ENCODE measurements at places on chromosomes 1 and 21. TPM values are rescaled to one million over a fixed set of nuclear protein-coding genes. Genes with fewer than 3 reads are reported as not detected.

- no peak for DNase-seq
- no peaks in the 10 kb centered on the region for H3K27me3 ChIP-seq
These were observed 99.7 kb downstream of the PHTF1 start for GRCh38 chr1:113659556-113659955.

- no peaks in the 10 kb centered on the region for H3K36me3 ChIP-seq
- DNase-seq: peak; percentile 71
- H3K4me3 ChIP-seq: peak overlapping the region; percentile 52
- H3K4me1 ChIP-seq: peaks cover 16% of the 10 kb centered on the region
- H3K27me3 ChIP-seq: no peaks in the 10 kb centered on the region
- no peak overlapping the region for H3K27ac ChIP-seq
These were observed 66.3 kb upstream of the DIRAS3 start for GRCh38 chr1:68116643-68117235.

GRCh38 chr1:203346060-203346768 lies 4.7 kb downstream of the FMOD start:
- peaks cover 28% of the 10 kb centered on the region for H3K36me3 ChIP-seq
- no peaks in the 10 kb centered on the region for H3K27me3 ChIP-seq
- H3K27ac ChIP-seq: peak overlapping the region; percentile 69
- H3K4me3 ChIP-seq: no peak overlapping the region

DNA sequence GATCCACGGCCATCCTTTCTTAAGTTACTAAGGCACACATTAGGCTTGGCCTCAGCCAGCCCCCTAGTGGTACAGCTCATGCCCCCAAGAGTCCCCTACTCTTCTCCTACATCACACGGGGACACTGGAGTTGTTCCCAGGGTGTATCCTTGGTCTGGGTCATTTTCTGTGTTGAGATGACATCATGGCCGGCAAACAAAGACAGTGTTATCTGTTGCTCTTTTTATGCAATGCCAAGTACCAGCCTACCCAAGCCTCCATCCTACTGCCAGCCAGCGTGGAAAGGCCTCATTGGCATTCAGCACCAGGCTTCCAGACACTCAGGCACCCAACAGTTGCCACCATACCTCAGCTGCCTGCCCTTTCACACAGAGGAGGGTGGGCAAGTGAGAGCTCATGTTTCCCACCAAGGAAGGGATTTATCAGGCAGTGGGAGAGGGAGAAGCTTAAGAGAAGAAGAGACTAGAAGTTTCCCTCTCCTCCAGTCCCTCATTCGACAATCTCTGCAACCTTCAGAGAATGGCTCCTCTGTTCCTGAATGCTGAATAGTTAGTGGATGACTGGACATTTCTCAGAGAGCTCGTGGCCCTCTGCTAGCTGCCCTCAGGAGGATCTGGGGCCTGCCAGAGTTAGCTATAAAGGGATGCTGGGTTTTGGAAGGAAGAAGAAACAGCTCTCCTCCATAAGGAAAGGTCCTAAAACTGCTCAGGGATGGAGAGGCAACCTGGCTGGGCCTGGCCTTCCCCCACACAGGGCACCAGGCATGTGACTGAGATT lies 17.7 kb downstream of the CBR1 start:
- no peak for DNase-seq
- H3K36me3 ChIP-seq: no peaks in the 10 kb centered on the region
- H3K27me3 ChIP-seq: no peaks in the 10 kb centered on the region
- no peaks in the 10 kb centered on the region for H3K4me1 ChIP-seq

DNA sequence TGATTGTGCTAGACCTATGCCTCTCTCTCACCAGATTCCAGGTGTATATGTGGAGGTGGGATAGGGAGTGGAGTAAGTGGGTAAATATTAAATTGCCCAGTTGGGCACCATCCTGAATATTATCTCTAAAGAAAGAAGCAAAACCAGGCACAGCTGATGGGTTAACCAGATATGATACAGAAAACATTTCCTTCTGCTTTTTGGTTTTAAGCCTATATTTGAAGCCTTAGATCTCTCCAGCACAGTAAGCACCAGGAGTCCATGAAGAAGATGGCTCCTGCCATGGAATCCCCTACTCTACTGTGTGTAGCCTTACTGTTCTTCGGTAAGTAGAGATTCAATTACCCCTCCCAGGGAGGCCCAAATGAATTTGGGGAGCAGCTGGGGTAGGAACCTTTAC lies at the start of gene FCER1A:
FCER1A (plus strand) TSS at position 242 of the 400 bp plus-strand sequence; CDS start at position 271, 29 bp downstream.
- H3K36me3 ChIP-seq: no peaks in the 10 kb centered on the region
- H3K4me3 ChIP-seq: no peak within 1 kb of the TSS
- no peaks in the 10 kb centered on the region for H3K27me3 ChIP-seq
- no peaks in the 10 kb centered on the region for H3K4me1 ChIP-seq
- H3K27ac ChIP-seq: no peak within 1 kb of the TSS

- H3K4me1 ChIP-seq: no peaks in the 10 kb centered on the region
- no peak for DNase-seq
- H3K36me3 ChIP-seq: peaks cover under 1% of the 10 kb centered on the region
These were observed 73.4 kb downstream of the MACF1 start for GRCh38 chr1:39277879-39278278.

- H3K4me3 ChIP-seq: no peak overlapping the region
- no peaks in the 10 kb centered on the region for H3K36me3 ChIP-seq
- no peak overlapping the region for H3K27ac ChIP-seq
- H3K27me3 ChIP-seq: no peaks in the 10 kb centered on the region
- no peaks in the 10 kb centered on the region for H3K4me1 ChIP-seq
These were observed 27.4 kb upstream of the DNASE2B start for GRCh38 chr1:84370831-84371394.

DNA sequence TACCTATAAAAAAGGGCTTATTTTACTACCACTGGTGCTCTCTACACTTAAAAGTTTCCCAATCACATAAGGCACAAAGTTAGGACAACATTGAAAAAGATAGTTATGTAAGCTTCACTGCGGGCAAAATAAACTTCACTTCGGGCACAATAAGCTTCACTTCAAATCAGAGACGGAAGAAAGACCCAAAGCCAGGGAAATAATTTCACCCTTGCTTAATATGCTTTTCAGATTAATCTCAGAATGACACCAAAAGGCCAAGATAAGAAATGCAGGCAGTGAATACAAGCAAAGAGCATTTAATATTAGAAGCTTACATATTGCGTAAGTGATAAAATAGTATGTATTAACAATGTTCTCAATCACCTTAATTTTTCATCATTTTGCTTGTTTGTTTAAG lies 444.2 kb downstream of the SETD4 start:
- no peaks in the 10 kb centered on the region for H3K36me3 ChIP-seq
- H3K27ac ChIP-seq: no peak overlapping the region
- no peak overlapping the region for H3K4me3 ChIP-seq
- no peak for DNase-seq
- no peaks in the 10 kb centered on the region for H3K4me1 ChIP-seq

- no peaks in the 10 kb centered on the region for H3K4me1 ChIP-seq
- no peak overlapping the region for H3K27ac ChIP-seq
- no peak for DNase-seq
- H3K27me3 ChIP-seq: no peaks in the 10 kb centered on the region
- no peak overlapping the region for H3K4me3 ChIP-seq
- no peaks in the 10 kb centered on the region for H3K36me3 ChIP-seq
These were observed 86.1 kb downstream of the RRAGC start for GRCh38 chr1:38773483-38773882.

- H3K27ac ChIP-seq: peak overlapping the region; percentile 37
- no peaks in the 10 kb centered on the region for H3K27me3 ChIP-seq
- no peak for DNase-seq
These were observed 6.1 kb upstream of the SELE start for GRCh38 chr1:169739980-169740379.

- H3K4me1 ChIP-seq: no peaks in the 10 kb centered on the region
- H3K4me3 ChIP-seq: no peak overlapping the region
- no peak overlapping the region for H3K27ac ChIP-seq
- no peak for DNase-seq
These were observed 17.7 kb upstream of the FRRS1 start for GRCh38 chr1:99784143-99784542.

The HOOK1 gene
- total RNA-seq: not detected

The RAB42 gene
- not detected for total RNA-seq

The S100A14 gene
- total RNA-seq: 1.5 TPM

The ADCY10 gene
- 1.9 TPM for total RNA-seq

The PLEKHN1 gene
- total RNA-seq: not detected

The AADACL3 gene
- not detected for total RNA-seq

Measured in ascending aorta (tissue), 2 donors.